ENCODE measurements at places on chromosomes 6 and 20.

DNA sequence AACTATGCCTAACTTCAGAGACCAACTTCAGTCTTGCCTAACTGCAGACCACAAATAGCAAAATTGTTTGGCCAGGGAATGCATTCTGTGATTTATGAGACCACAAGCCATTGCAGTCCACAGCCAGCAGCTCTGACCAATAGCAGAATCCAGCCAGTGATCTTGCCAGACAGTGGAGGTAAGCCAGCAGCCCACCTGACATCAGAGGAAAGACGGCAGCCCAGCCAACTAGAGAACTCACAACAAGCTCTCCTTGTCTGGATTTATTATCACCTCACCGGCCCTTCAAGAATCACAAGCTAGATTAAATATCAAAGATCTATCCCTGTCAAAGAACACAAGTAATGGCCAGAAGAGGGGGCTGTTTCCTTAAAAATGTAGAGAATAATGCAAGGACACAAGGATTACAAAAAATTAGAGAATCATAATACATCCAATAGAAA, 66.5 kb upstream of the SLC35F1 start:
- no peak for DNase-seq

DNA sequence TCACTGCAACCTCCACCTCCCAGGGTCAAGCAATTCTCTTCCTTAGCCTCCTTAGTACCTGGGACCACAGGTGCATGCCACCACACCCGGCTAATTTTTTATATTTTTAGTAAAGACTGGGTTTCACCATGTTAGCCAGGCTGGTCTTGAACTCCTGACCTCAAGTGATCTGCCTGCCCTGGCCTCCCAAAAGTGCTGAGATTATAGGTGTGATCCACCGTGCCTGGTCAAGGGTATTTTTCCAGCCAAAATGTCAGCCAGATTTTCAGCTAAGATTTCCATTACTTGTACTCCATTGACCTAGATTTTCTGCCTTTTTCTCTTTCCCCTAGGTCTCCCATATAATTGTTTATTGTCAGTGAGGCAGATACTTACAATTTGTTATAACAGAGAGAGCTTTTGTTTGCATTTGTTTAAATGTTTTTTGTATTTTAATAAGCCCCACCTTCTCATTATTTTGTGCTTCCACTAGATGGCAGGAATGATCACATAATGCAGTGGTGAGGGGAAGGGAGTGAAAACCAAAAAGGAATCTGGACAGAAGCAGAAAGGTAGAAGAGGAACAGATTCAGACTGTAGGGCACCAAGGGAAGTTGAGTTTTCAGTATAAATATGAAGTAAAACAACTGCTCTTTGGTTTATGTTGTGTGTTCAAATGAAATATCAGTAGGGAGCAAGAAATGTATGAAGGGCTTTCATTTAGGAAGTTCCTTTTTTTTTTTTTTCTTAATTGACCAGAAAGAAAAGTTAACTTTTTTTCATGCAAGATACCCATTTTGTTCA, 29.7 kb downstream of the RPF2 start:
- no peak for DNase-seq

- no peak for DNase-seq
Observed at GRCh38 chr20:46674253-46675083, 14.8 kb downstream of the TP53RK start.

GRCh38 chr6:160420969-160421556, 72.9 kb downstream of the SLC22A3 start:
- DNase-seq, result no peak

DNA sequence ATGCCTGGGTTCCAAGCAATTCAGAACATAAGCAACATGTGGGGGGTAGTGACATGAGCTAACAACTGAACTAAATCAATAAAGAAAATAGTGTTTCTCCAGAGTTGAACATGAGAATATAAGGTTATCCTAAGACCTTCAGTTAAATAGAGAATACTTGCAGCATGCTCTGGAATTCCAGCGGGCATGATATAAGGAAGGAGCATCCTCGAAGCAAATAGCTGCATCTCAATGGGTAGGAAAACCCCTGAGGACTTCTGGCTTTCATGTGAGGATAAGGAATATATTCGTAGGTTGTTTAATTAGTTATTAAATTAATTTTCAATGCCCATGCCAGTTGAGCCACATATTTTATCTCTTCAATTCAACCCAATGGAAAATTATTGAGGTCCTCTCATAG, 631.2 kb upstream of the EPHA7 start:
- DNase-seq, result no peak

All from T-helper 1 cell (primary cell).